ENCODE measurements at places on chromosomes 4 and X.

GRCh38 chrX:42951747-42952146 is 173.8 kb upstream of the PPP1R2C start:
- no peak for DNase-seq

DNA sequence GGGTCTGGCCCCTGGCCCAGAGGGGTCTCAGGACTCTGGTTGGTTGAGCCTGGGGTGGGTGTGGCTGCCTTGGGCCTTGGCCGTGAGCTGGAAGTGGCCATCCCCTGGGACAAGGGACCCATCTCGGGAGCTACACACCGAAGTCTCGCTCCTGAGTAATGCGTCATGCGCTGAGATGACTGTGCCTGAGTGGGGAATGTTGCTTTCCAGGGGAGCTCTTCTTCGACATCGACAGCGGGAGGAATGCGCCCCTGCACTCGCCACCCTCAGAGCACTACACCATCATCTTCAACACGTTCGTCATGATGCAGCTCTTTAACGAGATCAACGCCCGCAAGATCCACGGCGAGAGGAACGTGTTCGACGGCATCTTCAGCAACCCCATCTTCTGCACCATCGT is 38.5 kb downstream of the CCNQ start:
- no peak for DNase-seq

GRCh38 chr4:45346816-45347435 is 620.6 kb upstream of the GNPDA2 start:
- DNase-seq: no peak

DNA sequence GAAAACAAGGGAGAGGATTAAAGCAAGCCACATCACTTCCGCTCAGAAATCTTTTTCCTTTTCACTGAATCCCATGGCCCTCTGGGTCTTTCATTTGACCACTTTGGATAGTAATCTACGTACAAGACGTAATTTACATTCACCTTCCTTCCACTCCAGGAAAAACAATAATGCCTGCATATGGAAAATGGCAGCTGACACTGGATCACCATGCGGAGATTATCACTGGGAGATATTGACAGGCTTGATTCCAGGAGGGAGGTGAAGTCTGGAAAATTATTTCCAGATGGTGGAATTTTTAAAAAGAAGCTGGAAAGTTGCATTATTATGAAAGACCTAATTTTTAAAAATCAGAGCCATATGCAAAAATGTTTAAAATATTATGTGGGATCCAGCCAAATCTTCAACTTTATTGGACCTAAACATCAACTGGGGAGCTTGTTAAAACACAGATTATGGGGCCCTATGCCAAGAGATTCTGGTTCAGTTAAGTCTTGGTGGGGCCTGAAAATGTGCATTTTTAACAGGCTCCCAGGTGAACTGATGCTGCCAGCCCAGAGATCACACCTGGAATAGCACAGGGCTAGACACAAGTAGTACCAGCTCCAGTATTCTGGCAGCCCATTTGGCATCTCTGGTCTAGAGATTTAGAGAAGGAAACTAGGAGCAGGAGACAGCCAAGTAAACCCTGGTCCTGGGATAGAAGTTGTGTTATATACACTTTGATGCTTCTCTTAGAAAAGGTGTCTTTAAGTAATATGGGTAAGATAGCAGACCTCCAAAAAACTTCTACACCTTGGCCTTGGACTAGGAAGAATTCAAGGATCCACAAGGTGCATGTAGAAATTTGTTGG is 290.3 kb upstream of the LDB2 start:
- DNase-seq: no peak

DNA sequence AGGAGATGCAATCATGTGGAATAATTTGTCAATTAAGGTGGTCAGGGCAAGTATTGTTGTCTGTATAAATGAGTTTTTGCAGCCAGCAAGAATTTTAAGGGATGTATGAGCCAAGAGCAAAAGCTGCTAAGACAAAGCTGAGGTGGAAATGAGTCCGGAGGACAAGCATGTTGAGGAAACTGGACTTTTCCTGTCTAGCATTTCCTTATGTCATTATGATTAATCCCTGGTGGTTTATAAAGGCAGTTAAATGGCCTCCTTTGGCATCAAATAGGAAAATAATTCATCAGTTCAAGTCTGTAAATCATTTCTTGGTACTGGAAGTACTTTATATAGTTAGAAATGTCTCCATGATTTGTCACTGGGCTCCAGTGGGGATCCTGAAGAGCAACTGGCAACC is 61.6 kb upstream of the TEX13A start:
- DNase-seq: peak; percentile 41

DNA sequence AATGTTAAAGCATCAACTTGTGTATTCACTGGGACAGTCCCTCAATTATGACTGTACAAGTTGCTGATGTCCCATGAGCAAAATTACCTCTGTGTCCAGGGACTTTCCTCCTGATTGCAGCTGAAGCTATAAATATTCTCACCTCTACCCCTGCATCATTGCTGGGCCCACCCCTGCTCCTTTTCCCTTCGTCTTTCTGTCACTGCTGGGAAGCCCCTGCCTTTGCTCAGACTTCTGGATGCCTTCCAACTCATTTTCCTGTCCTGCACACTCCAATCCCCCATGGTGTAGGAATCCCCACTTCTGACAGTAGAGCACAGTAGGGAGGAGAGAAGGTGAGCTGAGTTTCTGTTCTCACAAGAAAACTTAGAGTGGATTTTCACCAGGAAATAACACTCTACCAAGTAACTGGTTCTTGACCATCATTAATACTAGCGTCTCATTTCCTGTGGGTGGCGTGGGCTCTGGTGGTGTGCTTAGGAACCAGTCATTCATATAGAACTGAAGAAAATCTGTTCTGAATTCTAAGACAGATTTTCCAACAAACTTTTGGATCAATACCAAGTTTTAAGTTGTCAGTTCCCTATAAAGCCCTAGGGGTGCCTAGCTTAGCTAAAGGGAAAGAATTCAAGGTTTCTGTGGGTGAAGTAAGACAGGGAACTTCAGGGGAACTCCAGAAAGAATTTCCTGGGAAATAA is 136.2 kb upstream of the MED14 start:
- DNase-seq: no peak

GRCh38 chr4:83129264-83129663 is 14.7 kb upstream of the PLAC8 start:
- DNase-seq: no peak

All from glomerular endothelial cell (primary cell).